ENCODE measurements at places on chromosomes 7 and 10.

DNA sequence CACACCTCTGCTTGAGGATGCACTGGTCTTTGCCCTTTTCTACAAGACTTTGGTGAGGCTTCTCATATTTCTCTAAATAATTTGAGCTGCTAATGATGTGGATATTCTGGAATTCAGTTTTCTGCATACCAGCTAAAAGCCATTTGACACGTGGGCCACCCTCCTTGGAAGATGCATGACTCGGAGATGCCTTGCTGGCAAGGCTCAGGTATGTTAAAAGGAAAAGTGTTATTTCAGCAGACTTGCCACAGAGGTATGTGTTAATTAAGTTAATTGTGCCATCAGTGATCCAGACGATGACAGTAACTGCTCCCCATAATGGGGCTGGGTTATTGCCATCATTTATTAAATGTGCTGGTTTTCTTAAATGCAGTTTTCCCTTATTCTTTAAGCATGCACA is 8.8 kb upstream of the GFRA1 start:
- DNase-seq, result no peak

GRCh38 chr7:19572566-19572965 is 136.3 kb downstream of the POLR1F start:
- DNase-seq, result no peak

DNA sequence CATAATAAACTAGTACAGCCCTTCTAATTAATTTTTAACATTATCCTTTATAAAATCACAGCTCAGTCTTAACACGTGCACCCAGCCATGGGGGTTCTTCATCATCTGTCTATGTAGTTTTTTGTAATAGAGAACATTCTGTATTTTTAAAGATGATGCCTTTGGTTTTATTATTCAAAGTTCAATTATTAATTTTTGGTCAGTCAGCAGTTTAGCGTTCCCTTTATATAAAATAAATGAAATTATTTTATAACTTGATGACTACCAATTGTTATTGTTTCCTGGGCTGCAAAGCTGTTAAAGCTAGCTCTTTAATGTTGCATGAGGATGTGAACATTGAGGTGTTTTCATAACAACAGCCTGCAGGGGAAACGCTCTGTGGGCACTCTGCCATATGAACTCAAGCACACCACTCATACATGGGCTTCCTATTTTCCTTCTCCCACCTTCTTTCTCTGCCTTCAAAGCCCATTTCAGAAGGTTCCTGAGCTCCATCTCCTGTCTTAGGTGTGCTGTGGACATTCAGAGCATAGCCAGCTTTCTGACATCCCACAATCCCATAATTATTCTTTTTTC is 172.0 kb upstream of the YAE1 start:
- no peak for DNase-seq

DNA sequence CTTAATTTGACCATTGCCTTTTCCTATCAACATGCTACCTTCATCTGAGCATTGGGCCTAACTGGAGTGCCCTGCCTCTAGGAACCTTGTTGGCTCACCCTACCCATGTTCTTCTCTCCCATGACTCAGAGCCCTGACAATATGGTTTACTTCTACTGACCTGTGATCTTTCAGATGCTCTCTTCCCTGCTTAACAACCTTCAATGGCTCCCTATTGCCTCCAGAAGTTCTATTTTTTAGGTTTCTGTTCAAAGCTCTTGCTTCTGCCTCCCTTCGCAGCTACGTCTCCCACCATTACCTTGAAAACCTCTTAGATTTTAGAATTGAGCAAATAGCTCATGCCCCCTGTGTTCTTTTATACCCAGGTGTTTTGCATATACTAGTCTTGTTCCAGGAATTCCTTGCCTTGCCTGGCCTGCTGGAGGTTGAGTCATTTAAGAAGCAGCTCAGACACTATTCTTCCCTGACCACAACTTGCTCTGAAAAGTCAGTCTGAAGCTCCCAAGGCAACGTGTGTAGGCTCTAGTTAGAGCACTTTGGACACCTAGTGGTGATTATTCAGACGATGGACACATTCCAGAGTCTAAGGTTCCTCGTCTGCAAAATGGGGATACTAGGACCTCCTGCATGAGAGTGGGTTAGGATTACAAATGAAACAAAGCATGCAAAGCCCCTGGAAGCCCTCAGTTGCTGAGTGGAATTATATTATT is 64.4 kb upstream of the EMX2 start:
- DNase-seq, result no peak

- no peak for DNase-seq
Observed at GRCh38 chr10:71840958-71841335, 10.1 kb downstream of the PSAP start.

DNA sequence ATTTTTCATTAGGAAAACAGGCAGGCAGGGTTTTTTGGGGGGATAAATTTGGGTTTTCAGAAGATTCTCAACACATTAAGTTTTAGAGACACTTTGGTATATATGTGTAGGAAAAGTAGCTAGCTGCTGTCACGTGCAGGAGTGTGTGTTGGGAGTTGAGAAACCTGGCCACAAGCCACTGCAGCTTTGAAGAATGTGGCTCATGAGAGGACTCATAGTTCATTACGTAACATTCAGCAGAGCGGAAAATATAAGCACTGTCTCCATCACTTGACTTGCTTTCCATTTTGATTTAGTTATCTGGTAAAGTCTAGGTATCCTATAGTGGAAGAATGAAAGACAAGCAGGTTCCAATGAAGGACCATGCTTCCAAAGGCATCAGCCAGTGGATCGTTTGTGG is 31.2 kb downstream of the SMNDC1 start:
- DNase-seq, result no peak
